Stimulated activated CD8-positive, alpha-beta memory T cell treated with anti-CD3 and anti-CD28 coated beads, Interleukin-12 subunit alpha, Interleukin-12 subunit beta, amount 100 ng/mL, for 4 hours (primary cell): ENCODE measurements at places on chromosomes 7 and 10.

DNA sequence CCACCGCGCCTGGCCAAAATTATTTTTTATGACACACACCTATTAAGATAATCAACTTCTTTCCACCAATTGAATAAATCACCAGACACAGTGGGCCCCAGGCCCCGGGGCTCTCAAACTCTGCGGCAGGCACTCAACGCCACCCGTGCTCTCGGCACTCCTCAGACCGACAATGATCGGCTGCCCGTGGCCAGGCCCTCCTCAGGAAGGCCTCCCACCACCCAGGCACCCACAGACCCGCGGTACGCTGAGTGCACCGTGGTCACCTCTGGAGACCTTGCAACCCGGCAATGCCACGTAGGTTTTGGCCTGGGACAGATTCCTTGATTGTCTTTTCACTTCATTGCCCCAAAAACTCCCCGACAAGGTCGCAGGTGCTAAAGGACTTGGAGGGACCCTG is 6.9 kb downstream of the RADIL start:
- DNase-seq = no peak

GRCh38 chr10:50540069-50540825 is 83.5 kb downstream of the SGMS1 start:
- DNase-seq = no peak

DNA sequence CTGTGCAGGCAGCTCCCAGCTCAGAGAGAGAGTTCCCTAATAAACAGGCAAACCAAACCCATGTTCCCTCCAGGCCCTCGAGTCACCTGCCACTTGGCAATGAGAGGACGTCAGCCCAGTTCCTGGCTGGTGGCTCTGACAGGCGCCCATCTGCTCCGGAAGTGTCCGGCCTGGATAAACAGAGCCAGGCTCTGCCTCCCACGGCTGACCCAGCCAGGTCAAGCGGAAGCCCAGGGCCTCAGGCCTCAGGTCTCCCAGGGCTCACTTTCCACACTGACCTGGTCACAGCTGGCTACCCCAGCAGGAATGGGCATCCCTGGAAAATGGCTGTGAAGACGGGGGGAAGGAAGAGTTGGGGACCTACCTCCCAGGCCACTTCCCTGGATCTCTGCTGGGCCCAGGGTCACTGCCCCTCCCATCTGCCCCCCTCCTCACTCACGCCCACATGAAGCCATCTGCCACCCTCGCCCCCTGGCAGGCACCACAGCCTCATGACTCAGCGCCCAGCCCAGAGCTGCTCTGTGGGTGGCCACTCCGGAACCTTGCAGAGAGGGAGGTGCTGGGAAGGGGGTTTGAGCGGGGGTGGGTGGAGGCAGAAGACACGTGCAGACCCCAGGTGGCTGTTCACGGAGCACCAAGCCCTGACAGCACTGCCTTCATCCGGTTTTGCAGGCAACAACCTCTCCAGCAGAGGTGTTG is 37.4 kb upstream of the DUSP5 start:
- DNase-seq = peak; percentile 66

DNA sequence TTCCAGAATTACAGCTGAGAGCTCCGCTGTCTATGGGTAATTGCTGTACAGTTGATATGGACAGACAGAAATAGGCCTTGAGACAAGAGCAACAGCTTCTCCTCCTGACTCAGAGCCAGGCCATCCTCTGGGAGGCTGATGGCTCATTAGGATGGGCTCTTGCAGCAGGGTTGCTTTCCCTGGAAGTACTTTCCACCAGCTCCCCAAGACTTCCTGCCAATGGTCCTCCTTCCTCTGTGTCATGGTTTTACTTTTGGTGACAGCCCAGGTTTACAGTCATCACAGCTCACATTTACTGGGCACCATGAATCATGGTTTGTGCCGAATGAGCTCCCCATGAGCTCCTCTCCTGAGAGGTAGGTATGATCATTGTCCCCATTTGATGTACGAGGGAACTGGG is 131.8 kb downstream of the HECW1 start:
- DNase-seq = no peak

- no peak for DNase-seq
These were observed 17.5 kb downstream of the ZNF138 start for GRCh38 chr7:64811767-64812166.

DNA sequence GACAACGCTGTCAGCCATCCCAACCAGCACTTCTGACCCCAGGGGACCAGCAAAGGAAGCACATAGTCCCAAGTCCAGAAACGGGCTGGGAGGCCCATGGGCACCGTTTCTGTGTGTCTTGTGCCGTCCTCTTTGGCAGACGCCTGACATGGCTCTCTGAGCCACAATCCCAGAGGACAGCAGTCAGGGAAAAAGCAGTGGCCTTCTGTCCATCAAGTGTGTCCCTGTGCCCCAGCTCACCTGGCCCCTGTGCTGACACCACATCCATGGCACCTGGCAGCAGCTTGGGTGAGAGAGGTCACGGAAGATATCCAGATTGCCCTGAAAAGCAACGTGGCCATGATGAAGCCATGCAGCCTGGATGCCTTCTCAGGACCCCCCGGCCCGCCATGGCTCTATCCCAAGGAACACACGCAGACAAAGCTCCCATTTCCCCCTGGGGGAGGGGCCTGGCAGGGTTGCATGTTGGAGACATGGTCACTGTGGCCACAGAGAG is 38.1 kb upstream of the ANTXRL start:
- no peak for DNase-seq

GRCh38 chr10:71023704-71024283 is 135.4 kb upstream of the PCBD1 start:
- no peak for DNase-seq
